ENCODE measurements at places on chromosomes 2 and 18.

DNA sequence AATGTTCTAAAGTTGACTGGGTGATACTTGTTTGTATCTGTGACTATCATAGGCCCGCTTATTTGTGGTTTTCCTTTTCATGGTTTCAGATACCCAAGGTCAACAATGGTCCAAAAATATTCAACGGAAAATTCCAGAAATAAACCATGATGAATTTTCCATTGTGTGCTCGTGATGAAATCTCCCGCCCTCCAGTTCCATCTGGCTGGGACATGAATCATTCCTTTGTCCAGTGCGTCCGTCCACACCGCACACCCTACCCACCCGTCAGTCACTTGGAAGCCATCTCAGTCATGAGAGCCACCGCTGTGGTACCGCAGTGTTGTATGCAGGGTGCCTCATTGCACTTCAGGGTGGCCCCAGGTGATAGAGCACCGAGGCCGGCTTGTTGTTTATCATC, 268.2 kb upstream of the PXDN start:
- DNase-seq, result no peak

- no peak for DNase-seq
Measured at GRCh38 chr18:68721681-68722583, 7.0 kb upstream of the TMX3 start.

- DNase-seq, result no peak
Measured at GRCh38 chr2:96146153-96146880, 1.1 kb upstream of the DUSP2 start.

DNA sequence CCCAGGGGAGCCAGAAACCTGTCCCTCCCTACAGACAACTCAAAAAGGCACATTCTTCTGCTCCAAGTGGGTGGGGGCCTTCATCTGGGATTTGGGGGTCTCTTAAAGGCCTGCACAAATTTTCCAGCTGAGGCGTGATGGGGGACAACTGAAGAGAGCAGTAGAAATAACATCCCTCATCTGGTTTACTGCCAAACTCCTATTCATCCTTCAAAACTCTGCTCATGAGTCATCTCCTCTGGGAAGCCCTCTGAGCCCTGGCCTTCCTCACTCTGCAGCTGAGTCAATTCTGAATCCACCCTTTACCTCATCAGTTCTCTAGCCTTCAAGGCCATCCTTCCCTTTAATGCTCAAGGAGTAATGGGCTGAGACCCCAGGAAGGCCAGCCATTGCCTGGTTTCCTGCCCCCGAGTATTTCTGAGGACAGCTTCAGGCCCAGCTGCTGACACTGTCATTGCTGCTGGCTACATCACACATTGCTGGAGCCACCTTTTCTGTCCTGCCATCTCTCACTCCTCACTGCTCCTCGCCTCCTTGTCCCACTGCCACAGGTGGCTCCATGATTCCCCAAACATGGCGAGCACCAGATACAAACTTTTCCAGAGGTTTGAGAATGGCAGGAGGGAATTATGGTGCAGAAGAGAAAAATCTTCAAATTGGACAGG, 32.2 kb upstream of the GLI2 start:
- no peak for DNase-seq

DNA sequence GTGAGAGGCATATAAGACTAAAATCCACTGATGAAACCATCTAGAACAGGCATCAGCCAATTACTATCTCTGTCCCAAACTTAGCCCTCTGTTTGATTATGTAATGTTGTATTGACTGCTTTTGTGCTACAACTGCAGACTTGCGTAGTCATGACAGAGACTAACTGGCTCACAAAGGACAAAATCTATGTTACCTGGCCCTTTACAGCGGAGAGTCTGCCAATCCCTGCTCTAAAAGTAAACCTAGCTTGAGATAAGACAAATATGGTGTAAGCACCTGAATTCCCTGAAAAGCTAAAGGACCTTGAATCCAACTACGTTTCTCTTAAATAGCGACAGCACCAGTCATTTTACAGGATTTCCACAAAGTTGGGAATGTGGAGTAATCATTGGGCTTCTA, 102.8 kb upstream of the LRRTM1 start:
- no peak for DNase-seq

GRCh38 chr2:239212121-239212928, 188.5 kb downstream of the HDAC4 start:
- no peak for DNase-seq

DNA sequence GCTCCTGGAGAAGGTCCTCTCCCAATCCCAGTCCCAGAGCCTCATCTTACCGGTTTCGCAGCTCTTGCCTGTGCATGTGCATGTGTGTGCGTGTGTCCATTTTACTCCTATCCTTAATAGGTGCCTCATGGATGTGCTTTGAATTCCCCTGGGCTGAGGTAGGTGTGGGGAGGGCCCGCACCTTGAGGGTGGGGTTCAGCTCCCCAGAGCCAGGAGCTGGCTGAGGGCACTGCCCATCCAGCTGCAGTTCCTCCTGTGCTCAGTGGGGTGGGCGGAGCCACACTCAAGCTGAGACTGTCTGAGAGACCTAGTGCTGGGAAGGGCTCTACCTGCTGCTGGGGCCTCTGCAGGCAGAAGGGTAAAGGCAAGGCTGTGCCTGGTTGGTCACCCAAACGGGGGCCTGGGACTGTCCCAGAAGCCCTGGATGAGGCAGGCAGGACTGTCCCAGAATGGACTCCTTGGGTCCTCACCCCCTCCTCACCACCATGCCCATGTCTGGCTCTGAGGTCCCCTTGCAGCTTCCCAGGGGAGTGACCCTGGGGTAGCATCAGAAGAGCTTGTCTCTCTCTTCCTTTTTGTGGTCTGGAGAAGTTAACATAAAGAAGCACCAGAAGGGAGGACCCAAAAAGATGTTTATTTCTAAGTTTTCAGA, 8.9 kb downstream of the GDF7 start:
- no peak for DNase-seq

All from keratinocyte (primary cell).